ENCODE measurements at places on chromosomes 2 and 18.
A peak's percentile ranks its signal among the peaks of the same experiment; 100 is the strongest.

DNA sequence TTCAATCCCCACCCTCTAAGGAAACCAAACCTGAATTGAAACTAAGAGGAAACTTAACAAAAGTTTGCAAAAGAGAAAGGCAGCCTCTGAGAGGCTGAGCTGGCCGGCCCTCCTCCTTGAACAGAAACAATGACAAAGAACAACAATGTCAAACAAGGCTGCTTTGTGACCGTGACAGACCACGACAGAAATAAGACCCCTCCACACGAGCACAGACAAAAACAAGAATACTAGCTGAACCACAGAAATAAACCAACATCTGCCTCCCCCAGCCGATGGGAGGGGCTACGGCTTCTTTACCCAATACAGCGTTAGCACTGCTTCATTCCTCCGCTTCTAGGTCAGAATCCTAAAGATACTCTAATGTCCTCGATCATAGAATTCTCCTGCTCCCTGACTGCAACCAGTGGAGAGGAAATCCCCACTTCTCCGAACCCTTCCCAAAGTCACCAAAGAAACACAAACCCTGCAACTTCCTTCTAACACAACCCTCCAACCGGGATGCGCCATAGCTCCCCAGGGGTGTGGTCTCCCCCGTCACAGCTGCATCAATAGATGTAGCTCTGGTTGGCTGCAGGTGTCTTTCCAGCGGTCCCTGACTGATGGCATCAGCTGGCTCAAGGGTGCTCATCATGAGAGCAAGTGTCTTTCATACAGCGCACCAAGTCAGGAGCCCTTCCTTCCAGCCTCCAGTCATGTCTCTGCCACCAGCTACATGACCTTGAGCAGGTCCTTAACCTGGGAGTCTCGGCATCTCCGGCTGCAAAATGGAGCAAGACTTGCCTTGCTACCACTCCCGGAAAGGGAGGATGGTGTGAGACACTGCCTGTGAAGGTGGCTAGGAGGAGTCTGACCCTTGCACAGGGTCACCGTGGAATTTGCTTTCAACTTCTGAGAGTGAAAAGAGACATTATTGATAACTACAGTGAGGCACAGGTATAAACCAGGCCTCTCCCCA lies 198.6 kb downstream of the HAUS1 start:
- no peak for DNase-seq

GRCh38 chr2:7881466-7881865 lies 800.4 kb upstream of the ID2 start:
- DNase-seq = no peak

DNA sequence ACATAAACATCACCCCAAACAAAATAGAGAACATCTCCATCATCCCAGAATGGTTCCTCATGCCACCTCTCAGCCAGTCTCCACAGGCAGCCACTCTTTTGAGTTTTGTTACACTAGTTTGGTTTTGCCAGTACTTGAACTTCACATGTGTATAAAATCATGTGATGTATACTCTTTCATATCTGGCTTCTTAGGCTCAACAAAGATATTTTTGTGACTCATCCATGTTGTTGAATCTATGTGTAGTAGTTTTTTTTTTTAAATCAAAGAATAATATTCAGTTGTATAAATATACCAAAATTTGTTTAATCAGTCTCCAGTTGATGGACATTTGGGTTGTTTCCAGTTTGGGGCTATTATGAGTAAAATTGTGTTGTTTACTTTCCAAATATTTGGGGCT lies 75.9 kb downstream of the PMS1 start:
- DNase-seq = no peak

- DNase-seq = no peak
Observed at GRCh38 chr18:51654488-51655326, 457.2 kb upstream of the MEX3C start.

DNA sequence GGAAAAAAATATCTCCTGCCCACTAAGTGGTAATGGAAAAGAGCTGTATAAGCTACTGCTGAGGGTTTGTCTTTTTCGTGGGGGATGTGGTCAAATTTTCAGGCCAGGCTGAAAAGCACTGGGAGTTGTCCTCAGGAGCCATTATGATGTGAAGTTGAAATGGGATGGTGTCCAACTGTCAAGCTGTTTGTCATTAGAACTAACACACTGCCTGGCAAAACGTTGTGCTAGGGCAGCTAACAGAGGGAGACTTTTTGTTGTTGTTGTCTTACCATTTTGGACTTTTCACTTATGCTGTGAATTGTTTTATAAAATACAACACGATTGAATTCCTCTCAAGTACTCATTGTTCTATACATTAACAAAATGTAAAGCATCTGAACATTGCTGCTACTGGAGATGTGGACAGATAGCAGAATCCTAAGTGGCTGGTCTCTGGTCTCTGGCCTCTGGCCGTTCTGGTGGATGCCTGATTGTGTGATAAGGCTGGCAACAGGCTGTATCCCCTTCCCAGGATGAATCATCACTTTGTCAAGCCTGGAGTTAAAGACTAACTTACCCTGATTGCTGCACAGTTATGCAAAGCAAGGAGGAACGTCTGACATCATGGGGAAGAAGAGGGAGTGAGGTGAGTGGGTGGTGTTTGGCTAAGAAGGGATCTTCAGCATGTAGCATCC lies 2.3 kb downstream of the MYO1B start:
- DNase-seq = peak; percentile 77

- DNase-seq = no peak
Observed at GRCh38 chr2:198097630-198098029, 293.2 kb downstream of the PLCL1 start.

DNA sequence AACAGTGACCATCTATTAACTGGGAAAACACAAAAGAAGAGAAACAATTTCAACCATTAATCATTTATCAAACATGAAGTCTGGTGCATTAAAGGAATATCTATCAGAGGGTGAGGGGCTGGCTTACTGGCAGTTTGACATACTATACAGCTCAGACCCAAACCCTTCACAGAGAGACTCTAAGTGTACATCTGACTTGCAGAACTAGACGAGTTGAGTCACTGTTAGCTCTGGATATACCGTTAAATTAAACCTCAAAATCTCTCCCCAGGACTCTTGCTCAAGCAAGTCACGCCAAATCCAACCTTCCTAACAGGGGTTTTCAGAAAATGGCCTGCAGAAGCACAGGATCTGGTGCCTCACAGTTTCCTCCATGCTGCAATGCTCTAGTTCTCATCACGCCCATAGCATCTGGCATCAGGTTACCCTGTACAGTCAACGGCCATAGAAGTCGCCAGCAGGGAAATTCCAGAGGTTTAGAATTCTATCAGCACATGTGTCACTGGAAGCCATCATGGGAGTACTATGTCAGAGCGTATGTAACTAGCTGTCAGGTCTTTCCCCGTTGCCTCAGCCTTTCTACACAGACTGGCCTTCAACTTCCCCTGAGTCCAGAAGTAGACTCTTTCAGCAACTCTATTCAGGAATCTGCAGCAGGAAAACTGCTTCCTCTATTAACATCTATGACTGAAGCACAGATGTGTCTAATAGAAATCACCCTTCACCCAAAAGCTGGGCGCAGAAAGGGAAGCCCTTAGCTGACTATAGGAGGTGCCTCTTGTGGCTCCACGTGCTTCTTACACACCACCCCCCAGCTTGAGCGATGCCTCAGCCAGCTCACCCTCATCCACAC lies 9.3 kb downstream of the TGOLN2 start:
- DNase-seq = no peak

- DNase-seq = no peak
Observed at GRCh38 chr2:192060161-192060560, 134.6 kb downstream of the TMEFF2 start.

GRCh38 chr18:58632552-58632951 lies 3.7 kb upstream of the ALPK2 start:
- DNase-seq = no peak

DNA sequence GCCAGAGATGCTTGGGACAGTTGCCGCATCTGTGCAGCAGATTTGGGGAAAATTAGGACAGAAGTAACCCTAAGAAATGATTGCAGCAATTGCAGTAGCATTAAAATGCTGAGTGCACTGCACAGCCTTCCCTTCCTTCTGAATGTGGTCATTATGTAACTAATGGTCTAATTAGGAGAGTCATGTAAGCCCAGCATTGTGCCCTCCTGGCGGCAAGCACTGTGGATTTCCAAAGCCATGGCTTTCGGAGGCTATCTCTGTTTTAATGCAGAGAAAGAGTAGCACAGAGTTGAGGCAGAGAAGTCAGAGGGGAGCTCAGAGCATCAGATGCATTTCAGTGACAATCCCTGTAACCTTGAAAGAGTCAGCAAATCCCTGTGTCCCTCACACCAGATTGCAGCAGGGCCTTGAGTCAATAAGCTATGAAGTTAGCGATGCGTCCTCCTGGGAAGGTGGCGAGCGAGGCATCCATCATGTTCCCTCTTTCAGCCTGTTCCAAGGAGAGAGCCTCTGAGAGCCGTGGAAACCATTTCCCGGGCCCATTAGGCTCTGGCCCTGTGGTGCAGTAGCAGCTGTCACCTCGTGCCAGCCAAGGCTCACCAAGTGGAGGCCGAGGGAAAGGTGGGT lies 307.2 kb downstream of the FBXO15 start:
- no peak for DNase-seq

DNA sequence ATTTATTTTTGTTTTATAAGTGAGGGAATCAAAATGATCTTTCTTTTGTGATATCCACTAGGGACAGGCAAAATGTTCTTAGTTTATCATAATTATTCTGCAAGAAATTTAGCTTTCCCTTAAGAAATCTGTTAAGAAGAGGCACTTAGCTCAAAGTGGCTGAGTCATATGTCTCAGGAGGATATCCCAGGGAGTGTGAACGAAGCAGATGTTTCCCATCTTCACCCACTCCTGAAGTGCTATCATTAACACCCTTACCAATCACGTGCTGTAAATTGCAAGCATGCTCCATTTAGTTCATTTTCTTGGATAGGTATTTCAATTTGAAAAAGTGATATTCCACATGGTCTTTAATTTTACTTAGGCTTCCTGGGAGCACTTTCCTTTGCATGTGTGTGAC lies 774.3 kb upstream of the TMEFF2 start:
- no peak for DNase-seq

DNA sequence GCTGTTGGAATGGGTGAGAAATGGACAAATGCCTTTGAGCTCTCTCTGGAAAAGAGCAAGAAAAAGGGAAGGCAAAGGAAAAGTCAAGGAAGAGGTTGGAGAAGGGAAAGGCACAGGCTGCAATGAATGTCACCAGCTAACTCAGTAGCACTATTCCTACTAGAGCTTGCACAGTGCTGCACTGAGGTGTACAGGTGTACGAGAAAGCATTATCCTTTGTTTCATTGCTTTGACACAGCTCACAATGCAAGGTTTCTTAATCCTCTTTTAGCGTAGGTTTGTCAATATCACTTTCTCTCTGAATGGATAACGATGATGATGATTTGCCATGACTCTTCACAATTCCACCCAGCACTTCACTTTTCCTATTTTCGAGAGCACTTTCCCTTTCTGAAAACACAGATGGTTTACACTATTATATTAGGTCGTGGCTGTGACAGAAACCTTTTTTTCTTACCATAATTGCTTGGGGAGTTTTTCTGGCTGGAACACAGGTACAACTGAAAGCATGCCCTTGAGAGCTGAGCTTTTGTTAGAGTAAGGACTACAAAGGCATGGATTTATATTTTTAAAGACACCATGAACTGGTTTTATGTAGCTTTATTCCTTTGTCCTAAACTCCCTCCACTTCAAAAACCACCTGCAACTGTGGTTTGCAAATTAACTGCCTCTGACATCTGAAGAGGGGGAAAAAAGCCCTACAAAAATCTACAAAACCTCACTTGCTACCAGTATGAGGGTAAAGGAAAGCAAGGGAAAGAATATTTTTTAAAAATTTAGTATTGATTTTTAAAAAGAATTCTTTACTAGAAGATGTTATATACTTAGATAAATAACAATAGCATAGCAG lies 265.5 kb downstream of the TGIF1 start:
- peak; percentile 32 for DNase-seq

- DNase-seq = no peak
Observed at GRCh38 chr2:55965276-55965675, 41.7 kb upstream of the EFEMP1 start.

GRCh38 chr2:62141142-62141740 lies 54.7 kb upstream of the B3GNT2 start:
- DNase-seq = no peak

- DNase-seq = no peak
Observed at GRCh38 chr2:43326101-43326825, 99.9 kb upstream of the ZFP36L2 start.

DNA sequence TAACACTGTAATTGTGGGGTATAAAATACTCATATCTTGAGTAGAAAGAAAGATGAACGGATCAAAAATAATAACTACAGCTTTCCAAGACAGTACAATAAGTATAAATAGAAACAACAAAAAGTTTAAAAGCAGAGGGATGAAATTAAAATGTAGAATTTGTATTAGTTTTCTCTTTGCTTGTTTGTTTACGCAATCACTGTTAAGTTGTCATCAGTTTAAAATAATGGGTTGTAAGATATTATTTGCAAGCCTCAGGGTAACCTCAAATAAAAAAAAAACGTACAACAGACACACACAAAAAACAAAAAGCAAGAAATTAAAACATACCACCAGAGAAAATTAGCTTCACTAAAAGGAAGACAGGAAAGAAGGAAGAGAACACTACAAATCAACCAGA lies 18.0 kb upstream of the ABCB11 start:
- DNase-seq = no peak

- no peak for DNase-seq
Observed at GRCh38 chr2:88177556-88177955, 7.4 kb downstream of the THNSL2 start.

GRCh38 chr2:144943986-144944385 lies 424.1 kb upstream of the ZEB2 start:
- no peak for DNase-seq

DNA sequence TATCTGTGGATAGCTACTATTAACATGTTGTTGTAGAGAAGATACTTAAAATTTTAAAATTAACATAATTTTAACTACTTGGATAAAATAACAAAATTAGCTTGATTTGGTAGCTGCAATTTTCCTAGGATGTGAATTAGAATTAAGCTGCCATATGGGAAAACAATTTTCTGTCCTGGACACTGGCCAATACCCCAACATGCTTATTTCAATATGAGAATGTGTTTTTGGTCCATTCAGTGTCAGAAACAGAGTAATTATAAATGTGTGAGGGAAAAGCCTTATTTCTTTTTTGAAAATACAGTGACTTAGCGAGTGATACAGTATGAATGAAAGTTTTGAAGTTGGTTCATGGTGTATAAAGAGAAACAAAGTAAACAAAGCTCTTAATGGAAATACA lies 948.3 kb upstream of the GYPC start:
- DNase-seq = no peak

Measured in NCI-H526 treated with DMSO at 0.1 percent for 48 hours (cell line).